ENCODE measurements at places on chromosomes 6 and 20. TPM values are rescaled to one million over a fixed set of nuclear protein-coding genes. Genes with fewer than 3 reads are reported as not detected.

The UNC5CL gene
- 6.4 TPM for total RNA-seq

The RPL7L1 gene
- 89.2 TPM for total RNA-seq

The NCOA5 gene
- total RNA-seq, result 37.8 TPM

- H3K4me1 ChIP-seq, result no peaks in the 10 kb centered on the region
- no peaks in the 10 kb centered on the region for H3K36me3 ChIP-seq
- no peaks in the 10 kb centered on the region for H3K27me3 ChIP-seq
- no peak for DNase-seq
- H3K4me3 ChIP-seq, result no peak overlapping the region
These were observed 742.7 kb upstream of the SLC35B3 start for GRCh38 chr6:9178071-9178470.

- no peak overlapping the region for H3K4me3 ChIP-seq
- no peak overlapping the region for H3K27ac ChIP-seq
- no peaks in the 10 kb centered on the region for H3K4me1 ChIP-seq
- no peaks in the 10 kb centered on the region for H3K27me3 ChIP-seq
- no peak for DNase-seq
These were observed 93.6 kb downstream of the FOXC1 start for GRCh38 chr6:1703091-1703855.

The C6orf118 gene
- not detected for total RNA-seq

DNA sequence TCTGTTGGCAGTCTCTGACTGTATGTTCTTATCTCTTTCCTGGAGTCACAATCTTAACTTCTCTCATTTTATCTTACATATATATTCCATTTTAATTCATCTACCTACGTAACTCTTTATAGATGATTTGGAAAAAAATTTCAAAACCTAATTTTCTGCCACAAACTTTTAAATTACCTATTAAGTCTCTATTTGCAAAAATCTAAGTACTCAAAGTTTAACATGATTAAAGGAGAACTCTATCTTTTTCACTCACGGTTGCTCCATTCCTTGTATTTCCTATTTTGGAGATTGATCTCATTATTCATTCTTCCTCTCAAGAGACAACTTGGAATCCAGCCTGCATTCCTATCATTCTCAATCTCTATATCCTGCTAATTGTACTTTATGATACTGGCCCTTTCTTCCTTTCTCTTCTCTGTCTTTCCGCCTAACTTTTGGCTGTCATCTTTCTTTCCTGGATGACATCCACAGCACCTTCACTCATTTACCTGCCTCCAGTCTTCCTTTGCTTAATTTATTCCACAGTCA is 1071.1 kb upstream of the CITED2 start:
- H3K4me3 ChIP-seq, result no peak overlapping the region
- no peaks in the 10 kb centered on the region for H3K27me3 ChIP-seq
- no peak overlapping the region for H3K27ac ChIP-seq
- no peak for DNase-seq
- no peaks in the 10 kb centered on the region for H3K4me1 ChIP-seq
- H3K36me3 ChIP-seq, result no peaks in the 10 kb centered on the region

DNA sequence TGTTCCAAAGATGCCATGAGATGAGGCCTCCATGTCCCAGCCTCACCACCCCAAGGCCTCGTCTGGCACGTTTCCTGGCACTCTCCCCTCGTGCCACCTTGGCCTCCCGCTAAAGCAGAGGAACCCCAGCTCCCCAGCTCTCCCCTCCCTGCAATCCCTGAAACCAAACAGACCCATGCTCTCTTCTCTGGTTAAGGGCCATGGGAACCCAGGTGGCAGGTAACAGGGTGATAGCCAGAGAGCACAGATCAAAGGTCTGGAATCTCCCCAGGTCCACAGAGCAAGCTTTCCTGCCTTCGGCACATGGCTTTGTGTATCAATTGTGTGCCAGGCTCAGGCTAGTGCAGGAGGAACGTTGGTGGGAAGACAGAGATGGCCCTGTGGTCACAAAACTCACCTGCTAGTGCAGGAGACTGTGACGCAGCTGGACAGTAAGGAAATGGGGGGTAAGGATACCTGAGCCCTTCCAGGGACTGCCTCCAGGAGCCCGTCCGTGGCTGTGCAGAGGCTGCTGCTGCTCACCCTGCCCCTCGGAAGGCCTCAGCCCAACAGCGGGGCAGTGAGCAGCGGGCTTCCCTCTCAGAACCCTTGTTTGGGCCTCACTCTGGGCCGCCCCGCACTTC is 39.0 kb downstream of the MYH7B start:
- H3K27ac ChIP-seq, result no peak overlapping the region
- no peak overlapping the region for H3K4me3 ChIP-seq
- no peaks in the 10 kb centered on the region for H3K27me3 ChIP-seq
- DNase-seq, result no peak

The RTN4IP1 gene
- 8.3 TPM for total RNA-seq

DNA sequence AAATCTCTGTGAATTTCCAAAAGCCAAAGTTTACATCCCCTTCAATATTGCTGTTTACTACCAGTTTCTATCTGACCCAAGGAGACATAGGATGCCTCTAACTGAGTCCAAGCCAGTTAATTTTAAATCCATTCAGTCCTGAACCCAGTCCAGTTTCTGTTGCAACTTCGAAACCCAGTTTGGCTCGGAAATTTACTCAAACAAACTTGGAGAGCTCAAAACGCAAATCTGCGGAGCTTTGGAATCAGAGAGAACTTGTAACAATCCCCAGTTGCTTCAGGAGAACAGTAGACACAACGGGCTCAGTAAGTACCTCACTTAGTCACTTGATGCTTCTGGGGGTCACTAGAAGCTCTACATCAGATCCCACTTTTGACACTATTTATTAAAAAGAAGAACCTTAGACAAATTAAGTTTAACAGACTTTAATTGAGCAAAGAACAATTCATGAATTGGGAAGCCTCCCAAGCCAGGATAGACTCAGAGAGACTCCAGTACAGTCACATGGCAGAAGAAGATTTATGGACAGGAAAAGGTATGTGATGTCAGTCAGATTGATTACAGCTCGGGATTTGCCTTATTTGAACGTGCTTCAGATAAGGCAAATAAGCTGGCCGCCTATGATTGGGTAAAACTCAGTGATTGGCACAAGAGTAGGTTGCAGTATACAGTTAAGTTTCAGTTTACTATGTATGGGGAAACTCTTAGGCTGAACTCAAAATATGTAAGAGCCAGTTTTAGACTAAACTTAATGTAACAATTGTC is 118.0 kb downstream of the RFPL4B start:
- H3K27me3 ChIP-seq, result no peaks in the 10 kb centered on the region
- no peaks in the 10 kb centered on the region for H3K4me1 ChIP-seq
- no peak for DNase-seq
- H3K4me3 ChIP-seq, result no peak overlapping the region
- H3K36me3 ChIP-seq, result no peaks in the 10 kb centered on the region

The TAGAP gene
- total RNA-seq, result 160 TPM

GRCh38 chr6:155171747-155172449 is 91.9 kb upstream of the CLDN20 start:
- DNase-seq, result no peak
- peak overlapping the region; percentile 39 for H3K4me3 ChIP-seq
- peaks cover 21% of the 10 kb centered on the region for H3K4me1 ChIP-seq
- H3K27me3 ChIP-seq, result no peaks in the 10 kb centered on the region
- no peaks in the 10 kb centered on the region for H3K36me3 ChIP-seq
- H3K27ac ChIP-seq, result peak overlapping the region; percentile 75

DNA sequence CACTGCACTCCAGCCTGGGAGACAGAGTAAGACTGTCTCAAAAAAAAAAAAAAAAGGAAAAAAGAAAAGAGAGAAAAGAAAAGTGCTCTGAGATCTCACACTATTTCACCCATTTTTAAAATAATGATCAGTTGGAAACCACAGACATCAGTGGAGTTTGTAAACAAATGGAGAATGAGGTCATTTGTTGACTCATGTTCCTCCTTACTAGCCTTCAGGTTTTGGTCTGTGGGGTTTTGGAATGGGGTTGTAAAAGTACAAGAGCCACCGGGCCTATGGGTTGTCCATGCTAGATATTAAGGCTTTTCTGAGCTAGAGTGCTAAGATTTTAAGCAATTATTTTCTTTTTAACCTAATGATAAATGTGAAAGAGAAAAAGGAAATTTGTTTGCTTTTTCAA is 104.4 kb upstream of the PRL start:
- H3K36me3 ChIP-seq, result no peaks in the 10 kb centered on the region
- no peaks in the 10 kb centered on the region for H3K4me1 ChIP-seq
- H3K27me3 ChIP-seq, result no peaks in the 10 kb centered on the region
- no peak for DNase-seq
- H3K4me3 ChIP-seq, result no peak overlapping the region

The CGAS gene
- 16.4 TPM for total RNA-seq

DNA sequence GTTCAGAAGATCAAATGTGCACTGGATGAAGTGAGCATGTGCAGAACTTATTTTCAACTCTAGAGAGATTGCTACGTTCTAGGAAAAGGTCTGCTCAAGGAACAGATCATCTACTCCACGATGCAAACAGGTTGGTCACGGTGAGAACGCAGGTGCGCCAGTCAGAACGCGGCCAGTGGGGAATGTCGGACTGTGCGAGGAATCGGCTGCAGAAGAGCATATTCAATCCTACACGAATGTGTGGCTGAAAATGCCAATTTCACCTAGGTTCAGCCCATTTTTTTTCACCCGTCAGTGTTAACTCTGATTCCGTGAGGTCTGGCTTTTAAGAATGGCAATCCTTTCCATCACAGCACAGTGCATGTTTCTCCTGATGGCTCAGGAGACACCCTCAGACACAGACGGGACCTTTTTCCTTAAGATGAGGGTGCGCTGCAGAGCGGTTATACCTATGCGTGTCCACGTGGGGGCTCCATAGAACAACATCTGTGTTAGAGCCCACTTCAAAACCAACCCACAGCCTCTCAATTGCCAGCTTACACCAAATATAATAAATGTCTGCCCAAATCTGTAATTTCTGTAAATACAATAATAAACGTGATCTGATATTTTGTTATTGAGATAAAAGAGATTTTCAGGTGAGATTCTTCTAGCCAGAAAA is 250.4 kb downstream of the FOXA2 start:
- H3K36me3 ChIP-seq, result no peaks in the 10 kb centered on the region
- H3K27me3 ChIP-seq, result no peaks in the 10 kb centered on the region
- H3K27ac ChIP-seq, result no peak overlapping the region
- no peak for DNase-seq
- H3K4me1 ChIP-seq, result no peaks in the 10 kb centered on the region

- no peaks in the 10 kb centered on the region for H3K36me3 ChIP-seq
- no peaks in the 10 kb centered on the region for H3K27me3 ChIP-seq
- H3K4me1 ChIP-seq, result peaks cover 7% of the 10 kb centered on the region
- no peak for DNase-seq
- H3K4me3 ChIP-seq, result no peak overlapping the region
These were observed 62.8 kb upstream of the GTSF1L start for GRCh38 chr20:43789593-43789992.

The GPLD1 gene
- 0.49 TPM for total RNA-seq

DNA sequence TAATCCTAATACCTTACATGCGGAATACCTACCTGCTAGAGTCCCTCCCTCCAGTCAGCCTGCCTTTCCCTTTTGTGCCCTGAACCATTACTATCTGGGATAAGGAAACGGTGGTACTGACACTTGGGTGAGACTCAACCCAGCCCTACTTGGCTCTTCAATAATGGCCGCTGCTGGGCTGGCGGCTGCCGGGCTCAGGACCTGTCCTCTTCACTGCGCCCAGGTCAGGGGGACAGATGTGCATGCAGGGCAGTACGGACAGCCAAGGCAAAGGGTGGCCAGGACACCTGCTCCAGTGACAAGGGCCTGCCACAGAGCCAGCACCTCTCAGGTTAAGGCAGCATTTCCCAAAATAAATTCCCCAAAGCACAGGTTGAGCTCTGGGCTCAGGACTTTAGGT is 29.9 kb downstream of the UBE2V1 start:
- H3K4me1 ChIP-seq, result peaks cover 17% of the 10 kb centered on the region
- no peaks in the 10 kb centered on the region for H3K27me3 ChIP-seq
- H3K36me3 ChIP-seq, result peaks cover 6% of the 10 kb centered on the region
- no peak overlapping the region for H3K4me3 ChIP-seq
- H3K27ac ChIP-seq, result no peak overlapping the region

GRCh38 chr6:49849213-49849907 is 17.0 kb downstream of the CRISP1 start:
- no peaks in the 10 kb centered on the region for H3K27me3 ChIP-seq
- DNase-seq, result peak; percentile 11
- H3K4me1 ChIP-seq, result no peaks in the 10 kb centered on the region
- no peak overlapping the region for H3K4me3 ChIP-seq
- no peak overlapping the region for H3K27ac ChIP-seq
- no peaks in the 10 kb centered on the region for H3K36me3 ChIP-seq

GRCh38 chr20:58710481-58711265 is 18.1 kb downstream of the NPEPL1 start:
- no peaks in the 10 kb centered on the region for H3K27me3 ChIP-seq
- DNase-seq, result no peak

DNA sequence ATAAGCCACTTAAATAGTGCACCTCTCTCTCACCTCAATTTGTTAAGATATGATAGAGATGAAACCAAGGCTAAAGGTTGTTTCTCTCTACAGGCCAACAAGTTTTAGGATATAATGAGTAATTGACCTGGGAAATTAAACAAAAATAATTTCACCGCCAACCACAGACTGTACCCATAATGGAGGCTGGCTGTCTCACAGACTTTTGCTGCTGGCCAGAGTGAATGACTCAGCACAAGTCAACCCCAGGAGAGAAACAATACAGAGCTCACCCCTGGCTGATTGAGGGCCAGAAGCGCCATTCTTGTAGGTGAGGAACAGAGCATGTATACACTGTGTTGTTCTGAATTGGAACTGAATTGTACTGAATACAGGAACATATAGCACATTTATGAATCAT is 99.9 kb downstream of the CAP2 start:
- no peaks in the 10 kb centered on the region for H3K4me1 ChIP-seq
- H3K27me3 ChIP-seq, result no peaks in the 10 kb centered on the region
- no peak overlapping the region for H3K27ac ChIP-seq
- no peaks in the 10 kb centered on the region for H3K36me3 ChIP-seq

GRCh38 chr20:19540392-19540791 is 217.7 kb upstream of the RIN2 start:
- no peaks in the 10 kb centered on the region for H3K4me1 ChIP-seq
- no peak overlapping the region for H3K4me3 ChIP-seq
- H3K36me3 ChIP-seq, result no peaks in the 10 kb centered on the region
- no peak overlapping the region for H3K27ac ChIP-seq
- no peaks in the 10 kb centered on the region for H3K27me3 ChIP-seq
- DNase-seq, result no peak

GRCh38 chr6:134921276-134921675 is 28.6 kb downstream of the ALDH8A1 start:
- H3K27me3 ChIP-seq, result no peaks in the 10 kb centered on the region
- H3K4me1 ChIP-seq, result no peaks in the 10 kb centered on the region
- DNase-seq, result no peak
- H3K4me3 ChIP-seq, result no peak overlapping the region
- no peaks in the 10 kb centered on the region for H3K36me3 ChIP-seq
